Right lobe of liver (tissue), 6 donors: ENCODE measurements at places on chromosomes 6 and 20. TPM values are rescaled to one million over a fixed set of nuclear protein-coding genes. Genes with fewer than 3 reads are reported as not detected.

LINC00237 gene
- total RNA-seq = not detected

TXLNB gene
- 0.04 TPM for total RNA-seq

SLC22A3 gene
- 49.3 TPM for total RNA-seq

KDM1B gene
- 5.0 TPM for total RNA-seq
